GM23338 (cell line): ENCODE measurements at places on chromosomes 6 and 20. TPM values are rescaled to one million over a fixed set of nuclear protein-coding genes. Genes with fewer than 3 reads are reported as not detected.
A peak's percentile ranks its signal among the peaks of the same experiment; 100 is the strongest.

Gene PRR3
- 7.5 and 15.2 TPM in 2 replicates for total RNA-seq

GRCh38 chr20:63009988-63010769 is 3.4 kb upstream of the BHLHE23 start:
- peaks cover 7% of the 10 kb centered on the region; the same call in 1 of the 2 replicates for H3K36me3 ChIP-seq
- H3K4me3 ChIP-seq: 0 out of 2 replicates have a peak overlapping the region, but pooled peaks have one; percentile 63
- H3K4me1 ChIP-seq: peaks cover 38% of the 10 kb centered on the region

Gene KIFC1
- total RNA-seq: 61.7 and 64.4 TPM in 2 replicates

DNA sequence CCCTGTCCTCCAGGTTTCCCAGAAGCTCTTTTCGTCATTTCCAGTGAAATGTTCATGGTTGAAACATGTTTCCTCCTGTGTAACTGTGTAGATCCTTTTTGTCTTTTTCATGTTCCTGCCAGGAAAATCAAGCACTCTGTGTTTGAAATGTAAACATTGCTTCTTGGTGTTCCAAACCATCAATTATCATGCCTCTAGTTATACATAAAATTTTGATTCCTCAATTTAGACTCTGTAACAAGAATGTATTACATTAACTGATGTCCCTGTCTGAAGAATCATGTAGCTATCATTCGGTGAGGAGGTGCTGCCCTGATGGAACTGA is 546.3 kb upstream of the CITED2 start:
- no peak overlapping the region for H3K4me3 ChIP-seq
- peaks cover 6% of the 10 kb centered on the region; the same call in 1 of the 2 replicates for H3K4me1 ChIP-seq
- no peak overlapping the region for H3K27ac ChIP-seq
- no peak for DNase-seq
- H3K27me3 ChIP-seq: no peaks in the 10 kb centered on the region
- no peaks in the 10 kb centered on the region for H3K36me3 ChIP-seq

Gene DNMT3B
- 2,222 and 2,281 TPM in 2 replicates for total RNA-seq

- no peaks in the 10 kb centered on the region for H3K27me3 ChIP-seq
- peaks cover 6% of the 10 kb centered on the region; the same call in 1 of the 2 replicates for H3K36me3 ChIP-seq
- no peak overlapping the region for H3K27ac ChIP-seq
- no peak overlapping the region for H3K4me3 ChIP-seq
- DNase-seq: no peak
- H3K4me1 ChIP-seq: no peaks in the 10 kb centered on the region; the same call in 1 of the 2 replicates
These were observed 21.1 kb upstream of the THEMIS start for GRCh38 chr6:127921982-127922381.

GRCh38 chr20:20778676-20779075 is 66.2 kb upstream of the RALGAPA2 start:
- H3K27me3 ChIP-seq: no peaks in the 10 kb centered on the region
- H3K4me3 ChIP-seq: no peak overlapping the region
- no peak for DNase-seq
- no peaks in the 10 kb centered on the region for H3K36me3 ChIP-seq
- H3K27ac ChIP-seq: no peak overlapping the region

DNA sequence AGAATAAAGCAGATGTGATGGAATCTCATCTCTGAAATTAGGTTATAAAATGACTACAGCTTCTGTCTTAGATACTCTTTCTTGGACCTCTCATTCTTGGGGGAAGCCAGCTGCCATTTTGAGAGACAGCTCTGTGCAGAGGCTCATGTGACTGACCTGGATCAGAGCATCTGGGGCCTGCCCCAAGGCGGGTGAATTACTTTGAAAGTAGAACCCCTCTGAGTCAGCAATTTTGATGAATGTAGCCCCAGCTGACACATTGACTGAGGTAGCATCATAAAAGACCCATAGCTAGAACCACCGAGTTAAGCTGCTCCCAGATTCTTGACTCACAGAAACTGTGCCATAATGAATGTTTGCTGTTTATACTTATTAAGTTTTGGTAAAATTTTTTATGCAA is 124.5 kb downstream of the THEMIS start:
- H3K27ac ChIP-seq: no peak overlapping the region
- H3K36me3 ChIP-seq: no peaks in the 10 kb centered on the region
- no peaks in the 10 kb centered on the region for H3K27me3 ChIP-seq
- DNase-seq: peak; percentile 11

- no peaks in the 10 kb centered on the region for H3K27me3 ChIP-seq
- H3K27ac ChIP-seq: 0 out of 2 replicates have a peak overlapping the region, but pooled peaks have one; percentile 39
- H3K36me3 ChIP-seq: no peaks in the 10 kb centered on the region
- no peak overlapping the region for H3K4me3 ChIP-seq
These were observed 5.2 kb upstream of the C20orf203 start for GRCh38 chr20:32678948-32679347.

GRCh38 chr20:50248104-50248641 is 57.5 kb downstream of the CEBPB start:
- H3K27ac ChIP-seq: no peak overlapping the region
- no peak overlapping the region for H3K4me3 ChIP-seq
- no peaks in the 10 kb centered on the region for H3K36me3 ChIP-seq
- H3K4me1 ChIP-seq: no peaks in the 10 kb centered on the region
